Thoracic aorta (tissue), 2 donors: ENCODE measurements at places on chromosomes 3 and 15.

GRCh38 chr15:76150513-76150912 lies 90.7 kb downstream of the TMEM266 start:
- DNase-seq = no peak

- DNase-seq = no peak
Measured at GRCh38 chr3:111284503-111285183, 213.0 kb downstream of the NECTIN3 start.

- no peak for DNase-seq
Measured at GRCh38 chr3:10563396-10563795, 58.0 kb upstream of the ATP2B2 start.

DNA sequence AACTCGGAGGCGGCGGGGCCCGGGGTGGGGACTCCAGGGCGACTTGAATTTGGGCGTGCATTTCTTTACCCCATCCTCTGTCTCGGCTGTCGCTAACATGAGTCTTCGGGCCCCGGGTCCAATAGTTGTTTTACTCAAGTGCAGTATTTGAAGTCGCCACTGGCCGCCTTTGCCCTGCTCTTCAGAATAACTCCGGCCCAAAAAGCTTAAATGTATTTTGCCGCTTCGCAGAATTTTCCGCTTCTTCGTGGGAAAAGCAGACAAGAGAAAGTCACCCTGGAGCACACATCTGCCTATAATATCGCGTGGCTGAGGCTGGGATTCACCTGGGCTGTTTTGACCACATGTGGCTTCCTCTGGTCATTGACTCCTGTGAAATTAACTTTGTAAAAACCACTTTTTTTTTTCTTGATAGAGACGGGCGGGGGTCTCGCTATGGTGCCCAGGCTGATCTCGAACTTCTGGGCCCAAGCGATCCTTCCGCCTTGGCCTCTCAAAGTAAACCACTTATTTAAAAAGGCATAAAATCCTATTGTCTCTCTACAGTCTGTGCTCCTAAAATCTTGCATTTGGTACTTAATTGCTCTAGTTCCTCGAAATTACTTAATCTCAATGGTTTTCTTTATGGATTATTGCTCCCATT lies 676 bp downstream of the CNOT10 start:
- no peak for DNase-seq

DNA sequence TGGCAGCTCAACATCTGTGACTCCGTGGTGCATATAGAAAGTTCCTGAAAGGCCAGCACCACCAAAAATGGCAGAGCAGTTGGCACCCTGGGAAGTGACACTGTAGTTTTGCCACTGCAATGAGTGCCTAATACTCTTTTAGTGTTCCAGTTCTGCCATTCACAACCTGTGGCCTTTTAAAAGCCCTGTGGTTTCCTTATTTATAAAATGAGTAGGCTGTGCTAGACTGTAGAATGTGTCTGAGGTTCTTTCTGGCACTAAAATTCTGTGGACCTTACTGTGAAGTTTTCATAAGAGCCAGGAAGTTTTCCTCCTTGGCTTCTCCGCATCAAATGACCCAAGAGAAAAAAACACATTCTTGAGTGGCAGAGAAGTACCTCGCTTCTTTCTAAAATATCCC lies 74.1 kb downstream of the MME start:
- DNase-seq = no peak

GRCh38 chr3:175005881-175006280 lies 146.7 kb downstream of the NAALADL2 start:
- DNase-seq = no peak

GRCh38 chr3:24867783-24868182 lies 373.1 kb upstream of the THRB start:
- no peak for DNase-seq

- no peak for DNase-seq
Measured at GRCh38 chr15:54033869-54034458, 55.7 kb downstream of the UNC13C start.

DNA sequence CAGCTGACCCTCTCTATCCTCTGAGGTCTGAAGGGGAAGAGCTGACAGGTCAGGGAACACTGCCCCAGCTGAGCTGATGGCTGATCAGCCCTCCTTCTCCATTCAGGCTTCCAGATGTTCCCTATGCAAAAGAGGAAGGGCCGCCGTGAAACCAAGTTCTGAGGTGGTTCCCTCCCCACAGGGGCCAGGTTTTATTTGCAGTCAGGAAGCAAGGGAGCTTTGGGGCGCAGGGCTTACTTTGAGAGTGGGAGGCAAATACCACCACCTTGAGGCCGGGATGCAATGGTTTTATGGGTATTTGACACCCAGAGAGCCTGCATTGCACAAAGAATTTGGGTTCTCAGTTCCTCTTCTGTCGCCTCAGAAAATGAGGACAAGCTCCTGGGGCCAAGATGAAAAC lies 186.9 kb downstream of the ARRDC4 start:
- no peak for DNase-seq

DNA sequence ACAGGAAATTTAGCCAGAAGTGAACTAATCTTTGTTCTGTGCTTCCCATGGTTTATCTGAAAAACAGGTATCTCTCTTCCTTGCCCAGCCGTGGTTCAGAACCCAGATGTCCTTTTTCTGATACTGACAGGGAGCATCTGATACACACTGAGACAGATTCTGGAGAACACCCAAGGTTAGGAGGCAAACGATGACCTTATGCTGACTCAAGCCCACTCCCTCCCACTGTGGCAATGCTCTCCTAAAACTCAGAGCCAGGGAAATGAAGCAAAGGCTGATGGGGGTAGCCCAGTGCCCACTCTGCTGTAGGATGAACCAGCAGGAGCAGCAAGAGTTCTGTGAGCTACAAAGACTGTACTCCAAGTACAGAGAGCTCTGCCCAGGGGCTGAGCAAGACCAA lies 225.1 kb downstream of the NTRK3 start:
- DNase-seq = no peak

DNA sequence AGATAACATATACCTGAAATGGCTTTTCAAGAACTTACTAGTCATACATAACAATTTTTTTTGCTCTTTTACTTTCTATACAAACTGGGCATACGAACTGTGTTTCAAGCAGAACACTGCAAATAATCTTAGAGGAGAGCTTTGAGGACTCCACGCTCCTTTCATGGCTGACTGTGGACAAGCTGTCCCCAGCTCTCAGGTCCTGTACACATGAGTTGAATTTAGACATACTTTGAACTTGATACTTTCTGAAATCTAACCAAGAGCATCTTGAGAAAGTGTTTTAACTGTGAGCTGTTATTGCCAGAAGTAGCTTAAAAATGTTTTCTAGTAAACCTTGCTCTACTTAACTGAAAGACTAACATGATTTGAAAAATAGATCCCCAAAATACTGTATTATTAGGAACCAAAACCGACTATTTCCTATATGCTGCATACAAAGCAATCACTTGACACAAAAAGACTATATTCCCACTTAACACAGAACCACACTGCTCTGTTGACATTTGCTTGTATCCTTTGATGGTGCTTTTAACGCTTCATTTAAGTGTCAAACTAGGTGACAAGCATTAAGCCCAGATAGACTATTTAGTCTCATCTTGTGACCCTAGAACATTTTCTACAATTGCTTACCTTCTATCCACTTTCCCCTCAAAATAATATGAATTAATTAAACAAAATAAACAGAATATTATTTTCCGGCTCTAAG lies 755.8 kb downstream of the ROBO1 start:
- DNase-seq = no peak

DNA sequence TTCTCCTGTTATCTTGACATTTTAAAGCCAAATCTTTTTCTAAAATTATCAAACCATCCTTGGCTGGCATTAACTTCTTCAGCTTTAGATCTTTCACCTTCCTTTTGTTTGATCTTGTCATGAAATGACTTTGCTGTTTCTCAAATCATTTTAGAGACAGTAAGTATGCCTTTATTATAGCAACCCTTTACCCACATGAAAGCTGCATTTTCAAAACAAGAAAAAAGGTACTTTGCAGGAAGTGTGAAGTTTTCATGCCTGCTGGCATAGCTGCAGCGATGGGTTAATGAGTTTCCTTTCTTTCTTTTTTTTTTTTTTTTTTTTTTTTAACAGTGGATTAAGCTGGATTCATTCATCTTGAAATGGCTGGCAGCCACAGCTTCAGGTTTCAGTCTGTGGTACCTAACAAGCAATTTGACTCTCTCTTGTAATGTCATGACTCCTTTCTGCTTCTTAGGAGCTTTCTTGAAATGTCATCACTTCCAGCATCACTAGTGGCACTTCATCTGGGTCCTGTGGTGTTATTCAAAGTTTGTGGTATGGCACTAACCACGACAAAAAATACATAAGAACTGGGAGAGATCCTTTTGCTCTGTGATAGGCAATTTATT lies 18.8 kb downstream of the SLC25A26 start:
- no peak for DNase-seq

- DNase-seq = no peak
Measured at GRCh38 chr15:31264559-31265089, 62.0 kb upstream of the KLF13 start.

GRCh38 chr15:59993041-59993750 lies 10.9 kb upstream of the FOXB1 start:
- no peak for DNase-seq

- DNase-seq = no peak
Measured at GRCh38 chr3:38805765-38806386, 10.1 kb downstream of the SCN10A start.

DNA sequence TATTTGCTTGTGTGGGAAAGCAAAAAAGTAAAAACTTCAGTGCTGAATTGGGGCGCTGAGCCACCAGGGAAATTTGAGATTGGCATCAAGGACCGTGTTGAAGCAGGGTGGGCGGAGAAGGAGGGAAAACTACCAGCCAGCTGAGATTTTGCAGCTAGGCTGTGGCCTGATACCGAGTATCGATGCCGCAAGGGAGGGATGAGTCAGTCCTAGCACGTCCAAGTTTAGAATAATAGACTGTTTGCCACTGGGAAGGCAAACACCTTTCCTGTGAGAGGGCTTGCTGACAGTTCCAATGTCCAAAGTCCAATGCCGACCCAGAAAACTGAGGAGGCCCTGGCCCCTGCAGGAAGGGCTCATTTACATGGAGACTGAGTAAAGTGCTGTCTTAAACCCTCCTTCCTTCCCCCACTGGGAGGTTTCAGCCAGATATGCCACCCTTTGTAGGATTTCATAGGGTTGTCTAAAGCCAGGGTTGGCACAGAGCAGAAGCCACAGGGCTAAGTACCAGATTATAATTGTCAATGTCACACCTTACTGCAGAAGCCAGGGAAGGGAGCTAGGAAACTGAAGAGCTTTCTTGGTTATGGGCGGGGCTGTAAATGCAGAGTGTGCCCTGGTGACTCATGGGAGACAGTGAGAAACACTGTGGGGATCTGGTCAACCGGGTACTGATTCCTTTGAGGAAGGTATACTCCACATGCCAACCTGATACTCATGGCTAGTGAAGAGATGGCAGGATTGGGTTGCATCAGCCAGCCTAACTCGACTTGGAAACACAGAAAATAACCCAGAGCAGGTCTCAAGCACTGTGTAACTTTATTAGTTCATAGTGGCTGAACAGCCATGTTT lies 28.4 kb upstream of the PIK3CB start:
- DNase-seq = no peak

GRCh38 chr3:113141543-113141942 lies 69.8 kb upstream of the BOC start:
- no peak for DNase-seq

GRCh38 chr3:159451067-159451466 lies 537.6 kb upstream of the IL12A start:
- DNase-seq = no peak

DNA sequence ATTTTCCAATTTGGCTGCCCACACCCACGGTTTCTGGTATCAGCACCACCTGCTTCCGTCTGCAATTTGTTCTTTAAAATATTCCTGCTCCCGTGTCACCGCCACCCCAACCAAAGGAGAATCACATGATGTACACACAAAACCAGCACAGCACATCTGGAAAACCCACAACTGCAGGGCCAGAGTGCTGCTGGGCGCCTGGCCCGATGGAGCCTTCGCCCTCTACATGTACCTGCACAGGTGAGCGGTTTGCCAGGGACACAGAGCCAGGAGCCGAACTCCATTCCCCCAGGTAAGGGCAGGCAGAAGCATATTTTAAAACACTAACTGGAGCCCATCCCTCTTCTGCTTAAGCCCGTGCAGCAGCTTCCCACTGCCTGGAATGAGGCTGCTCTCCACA lies 75.6 kb downstream of the ADAMTS17 start:
- no peak for DNase-seq

DNA sequence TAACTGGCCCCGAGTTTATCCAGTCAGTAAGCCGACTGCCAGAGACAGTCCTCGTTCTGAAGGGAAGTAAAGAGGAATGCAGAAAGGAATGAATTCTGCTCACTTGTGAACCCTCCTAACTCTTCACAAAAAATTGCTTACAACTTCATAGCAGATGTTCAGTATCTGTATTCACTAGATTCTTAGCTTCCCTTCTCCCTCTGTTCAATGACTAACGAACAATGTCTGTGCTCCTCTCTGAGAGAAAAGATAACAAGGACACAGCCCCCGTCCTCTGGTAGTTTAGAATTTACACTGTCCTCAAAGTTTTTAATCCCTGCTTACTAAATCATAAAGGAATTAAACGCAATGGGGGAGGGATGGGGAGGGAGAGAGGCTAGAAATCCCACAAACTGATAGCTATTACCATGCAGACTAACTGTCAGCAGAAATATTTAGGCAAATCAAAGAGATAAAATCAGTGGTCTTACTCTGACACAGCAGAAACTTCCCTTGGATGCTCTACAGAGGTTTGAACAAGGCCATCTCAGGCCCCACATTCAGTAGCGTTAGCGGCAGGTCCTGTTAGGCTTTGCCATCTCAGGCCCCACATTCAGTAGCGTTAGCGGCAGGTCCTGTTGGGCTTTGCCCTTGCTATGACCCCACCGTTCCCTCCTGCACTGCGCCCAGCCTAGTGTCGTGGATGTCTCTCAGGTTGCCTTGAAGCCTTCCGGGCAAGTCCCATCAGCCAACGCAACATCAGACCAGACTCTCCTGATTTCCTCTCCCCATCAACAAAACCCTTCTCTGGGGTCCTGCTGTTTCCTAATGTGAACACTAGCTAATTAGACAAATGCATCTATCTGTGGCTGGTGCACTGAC lies 23.4 kb downstream of the NRROS start:
- no peak for DNase-seq

DNA sequence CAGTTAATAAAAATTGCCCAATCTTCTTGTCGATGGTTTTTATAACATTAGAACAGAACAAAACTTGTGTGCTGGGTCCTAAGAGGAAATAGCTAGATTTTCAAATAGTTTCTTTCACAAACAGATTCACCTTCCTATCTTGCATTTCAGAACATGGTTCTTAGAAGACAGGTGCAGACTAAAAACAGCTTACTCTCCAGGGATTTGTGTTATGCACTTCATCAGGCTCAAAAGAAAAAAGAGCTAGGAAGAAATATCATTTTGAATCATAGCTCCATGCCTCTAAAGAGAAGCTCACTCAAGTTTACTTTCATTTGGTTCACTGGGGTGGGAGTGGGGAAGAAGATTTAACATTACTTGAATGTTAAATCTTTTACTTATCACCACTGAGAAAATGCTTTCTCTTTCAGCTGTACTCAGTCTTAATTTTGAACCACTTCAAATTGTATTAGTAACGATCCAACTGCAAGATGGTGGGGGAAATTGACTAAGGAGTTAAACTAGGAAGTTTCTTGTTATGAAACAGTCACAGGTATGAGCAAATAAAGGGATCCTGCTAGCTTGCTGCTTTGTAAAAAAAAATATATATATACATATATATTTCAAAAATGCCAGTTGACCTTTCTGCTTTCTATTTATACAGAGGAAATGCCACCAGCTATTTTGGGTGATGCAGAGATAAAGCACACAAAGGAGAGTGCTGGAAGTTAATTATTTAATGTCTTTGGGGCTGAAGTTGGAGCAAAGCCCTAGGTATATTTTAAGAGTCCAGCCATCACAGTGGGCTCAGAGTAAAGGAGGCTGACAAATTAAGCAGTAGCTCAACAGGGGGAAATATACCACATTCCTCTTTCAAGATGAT lies 28.3 kb upstream of the NUDT16 start:
- DNase-seq = no peak
